ENCODE measurements at places on chromosomes 12 and 14. TPM values are rescaled to one million over a fixed set of nuclear protein-coding genes. Genes with fewer than 3 reads are reported as not detected.

DNA sequence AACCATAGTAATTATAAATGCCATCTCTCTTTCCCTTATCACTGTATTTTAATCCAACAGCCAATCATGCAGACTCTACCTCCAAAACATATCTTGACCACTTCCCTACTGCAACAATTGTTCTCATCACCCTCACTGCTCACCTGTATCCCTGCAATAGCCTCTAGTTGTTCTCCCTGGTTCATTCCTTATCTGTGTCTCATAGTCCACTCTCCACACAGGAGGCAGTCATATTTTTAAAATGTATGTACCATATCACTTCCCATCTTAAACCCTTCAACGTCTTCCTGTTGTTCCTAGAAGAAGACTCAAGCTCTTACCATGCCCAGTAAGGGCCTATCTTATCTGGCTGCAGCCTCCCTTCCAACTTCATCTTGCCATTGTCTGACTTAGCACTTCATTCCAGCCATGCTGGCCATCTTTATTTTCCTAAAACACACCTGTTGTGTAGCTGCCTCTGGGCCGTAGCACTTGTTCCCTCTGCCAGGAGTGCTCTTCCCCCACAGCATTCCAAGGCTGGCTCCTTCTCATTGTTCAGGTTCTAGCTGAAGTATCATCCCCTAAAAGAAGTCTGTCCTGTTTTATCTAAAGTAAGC, 27.8 kb upstream of the BHLHE41 start:
- no peak for DNase-seq
- no peak overlapping the region for H3K27ac ChIP-seq
- no peaks in the 10 kb centered on the region for H3K27me3 ChIP-seq
- H3K4me3 ChIP-seq: no peak overlapping the region
- no peaks in the 10 kb centered on the region for H3K4me1 ChIP-seq

DNA sequence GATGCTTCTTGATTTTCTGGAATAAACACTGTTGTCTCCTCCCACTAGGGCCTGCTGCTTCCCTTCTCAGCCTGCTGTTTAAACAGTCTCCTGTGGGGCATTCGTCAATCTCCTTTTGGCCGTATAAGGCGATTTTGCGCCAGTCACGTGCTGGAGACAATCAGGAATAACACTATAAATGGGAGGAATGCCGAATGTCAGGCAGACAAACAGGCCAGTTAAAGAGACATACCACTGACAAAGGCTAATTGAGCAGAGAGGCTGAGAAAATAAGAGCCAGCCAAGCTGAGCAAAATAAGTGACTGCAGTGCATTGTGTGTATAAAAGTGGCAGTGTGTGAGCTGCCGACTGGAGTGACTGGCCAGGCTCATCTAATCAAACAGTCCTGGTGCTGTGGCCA, 23.3 kb downstream of the DMAC2L start:
- H3K27me3 ChIP-seq: no peaks in the 10 kb centered on the region
- DNase-seq: no peak
- peak overlapping the region; percentile 78 for H3K27ac ChIP-seq

- H3K4me3 ChIP-seq: no peak overlapping the region
- H3K36me3 ChIP-seq: no peaks in the 10 kb centered on the region
- no peaks in the 10 kb centered on the region for H3K27me3 ChIP-seq
- no peak overlapping the region for H3K27ac ChIP-seq
- no peak for DNase-seq
Observed at GRCh38 chr12:40833818-40834217, 141.6 kb downstream of the CNTN1 start.

NPFF gene
- not detected for total RNA-seq

SLC10A1 gene
- total RNA-seq: not detected

TSFM gene
- 17.9 TPM for total RNA-seq

- DNase-seq: no peak
- H3K27ac ChIP-seq: no peak overlapping the region
- no peak overlapping the region for H3K4me3 ChIP-seq
Observed at GRCh38 chr12:117742721-117743120, 226.1 kb downstream of the KSR2 start.

DNA sequence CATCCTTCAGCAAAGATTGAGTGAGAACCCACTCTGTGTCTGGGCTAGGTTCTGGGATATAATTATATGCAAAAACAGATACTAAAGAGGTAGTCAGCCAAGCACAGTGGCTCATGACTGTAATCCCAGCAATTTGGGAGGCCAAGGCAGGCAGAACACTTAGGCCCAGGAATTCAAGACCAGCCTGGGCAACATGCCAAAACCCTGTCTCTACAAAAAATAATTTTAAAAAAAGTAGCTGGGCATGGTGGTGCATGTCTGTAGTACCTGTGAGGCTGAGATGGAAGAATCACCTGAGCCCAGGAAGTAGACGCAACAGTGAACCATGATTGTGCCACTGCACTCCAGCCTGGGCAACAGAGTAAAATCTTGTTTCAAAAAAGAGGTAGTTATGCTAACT, 237.5 kb upstream of the HMGA2 start:
- no peak overlapping the region for H3K4me3 ChIP-seq
- DNase-seq: no peak
- H3K27me3 ChIP-seq: no peaks in the 10 kb centered on the region
- no peaks in the 10 kb centered on the region for H3K36me3 ChIP-seq

GRCh38 chr12:109709401-109709991, 4.1 kb upstream of the FAM222A start:
- H3K4me3 ChIP-seq: no peak overlapping the region
- no peak for DNase-seq
- no peaks in the 10 kb centered on the region for H3K27me3 ChIP-seq
- peak overlapping the region; percentile 81 for H3K27ac ChIP-seq
- H3K36me3 ChIP-seq: no peaks in the 10 kb centered on the region

PRB2 gene
- total RNA-seq: not detected

INHBC gene
- not detected for total RNA-seq

- H3K27ac ChIP-seq: no peak overlapping the region
- no peaks in the 10 kb centered on the region for H3K27me3 ChIP-seq
- H3K4me3 ChIP-seq: no peak overlapping the region
- H3K36me3 ChIP-seq: no peaks in the 10 kb centered on the region
- no peak for DNase-seq
Observed at GRCh38 chr14:65210118-65210821, 108.0 kb upstream of the MAX start.

GRCh38 chr12:106130474-106131113, 8.2 kb downstream of the NUAK1 start:
- no peaks in the 10 kb centered on the region for H3K36me3 ChIP-seq
- no peaks in the 10 kb centered on the region for H3K27me3 ChIP-seq
- DNase-seq: no peak
- H3K4me1 ChIP-seq: no peaks in the 10 kb centered on the region
- no peak overlapping the region for H3K4me3 ChIP-seq
- H3K27ac ChIP-seq: no peak overlapping the region

GRCh38 chr14:70754991-70755390, 54.3 kb downstream of the MAP3K9 start:
- H3K4me1 ChIP-seq: no peaks in the 10 kb centered on the region
- DNase-seq: no peak
- H3K36me3 ChIP-seq: no peaks in the 10 kb centered on the region
- H3K27me3 ChIP-seq: no peaks in the 10 kb centered on the region
- H3K4me3 ChIP-seq: no peak overlapping the region

- H3K27ac ChIP-seq: peak overlapping the region; percentile 91
- H3K4me3 ChIP-seq: no peak overlapping the region
- H3K27me3 ChIP-seq: no peaks in the 10 kb centered on the region
- H3K4me1 ChIP-seq: peaks cover 10% of the 10 kb centered on the region
Observed at GRCh38 chr12:14256555-14257169, 108.8 kb upstream of the ATF7IP start.

- H3K36me3 ChIP-seq: no peaks in the 10 kb centered on the region
- peak overlapping the region; percentile 51 for H3K4me3 ChIP-seq
- peak overlapping the region; percentile 83 for H3K27ac ChIP-seq
Observed at GRCh38 chr12:111409780-111410430, 4.2 kb downstream of the SH2B3 start.

DNA sequence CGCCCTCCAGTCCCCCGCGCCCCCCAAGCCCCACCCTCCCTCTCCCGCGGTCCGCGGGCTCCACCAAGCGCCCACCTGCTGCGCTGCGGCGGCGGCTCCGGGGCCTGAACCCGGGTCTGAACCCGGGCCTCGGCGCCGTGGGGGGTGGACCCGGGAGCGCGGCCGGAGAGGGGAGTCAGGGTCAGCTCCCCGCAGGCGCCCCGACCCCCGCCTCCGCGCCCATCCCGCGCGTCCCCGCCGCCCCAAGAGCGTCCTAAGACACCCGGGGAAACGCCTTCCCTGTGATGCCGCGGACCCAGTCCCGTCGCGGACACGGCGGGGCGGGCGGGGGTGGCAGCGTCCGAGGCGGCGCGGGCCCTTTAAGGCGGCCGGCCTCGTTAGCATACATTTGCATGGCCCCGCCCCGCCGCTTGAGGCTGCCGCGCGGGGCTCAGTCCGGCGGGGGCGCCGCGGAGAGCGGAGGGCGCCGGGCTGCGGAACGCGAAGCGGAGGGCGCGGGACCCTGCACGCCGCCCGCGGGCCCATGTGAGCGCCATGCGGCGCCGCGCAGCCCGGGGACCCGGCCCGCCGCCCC, at the start of gene MMP17:
Gene MMP17 (plus strand): TSS at position 433 of the 574 bp plus-strand sequence. CDS start 102 bp downstream, at position 535.
- H3K4me3 ChIP-seq: peak within 1 kb of the TSS; percentile 83
- H3K36me3 ChIP-seq: no peaks in the 10 kb centered on the region
- peaks cover 10% of the 10 kb centered on the region for H3K4me1 ChIP-seq
- peak within 1 kb of the TSS; percentile 91 for H3K27ac ChIP-seq
- no peaks in the 10 kb centered on the region for H3K27me3 ChIP-seq

DNA sequence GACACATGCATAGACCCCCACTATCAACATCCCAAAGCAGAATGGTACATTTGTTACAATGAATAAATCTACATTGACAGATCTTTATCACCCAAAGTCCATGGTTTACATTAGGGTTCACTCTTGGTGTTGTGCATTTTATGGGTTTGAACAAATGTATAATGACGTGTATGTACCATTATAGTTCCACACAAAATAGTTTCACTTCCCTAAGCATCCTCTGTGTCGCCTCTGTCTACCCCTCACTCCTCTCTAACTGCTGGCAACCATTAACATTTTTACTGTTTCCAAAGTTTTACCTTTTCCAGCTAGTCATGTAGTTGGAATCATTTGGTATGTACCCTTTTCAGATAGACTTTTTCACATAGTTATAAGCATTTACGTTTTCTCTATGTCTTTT, 69.5 kb upstream of the LMO3 start:
- H3K27me3 ChIP-seq: no peaks in the 10 kb centered on the region
- H3K4me3 ChIP-seq: no peak overlapping the region
- no peak overlapping the region for H3K27ac ChIP-seq
- no peaks in the 10 kb centered on the region for H3K4me1 ChIP-seq

GRCh38 chr14:68395604-68396003, 397.3 kb downstream of the ZFP36L1 start:
- H3K4me1 ChIP-seq: peaks cover 22% of the 10 kb centered on the region
- no peaks in the 10 kb centered on the region for H3K27me3 ChIP-seq
- peak overlapping the region; percentile 93 for H3K27ac ChIP-seq
- no peak for DNase-seq
- no peak overlapping the region for H3K4me3 ChIP-seq
- no peaks in the 10 kb centered on the region for H3K36me3 ChIP-seq

DNA sequence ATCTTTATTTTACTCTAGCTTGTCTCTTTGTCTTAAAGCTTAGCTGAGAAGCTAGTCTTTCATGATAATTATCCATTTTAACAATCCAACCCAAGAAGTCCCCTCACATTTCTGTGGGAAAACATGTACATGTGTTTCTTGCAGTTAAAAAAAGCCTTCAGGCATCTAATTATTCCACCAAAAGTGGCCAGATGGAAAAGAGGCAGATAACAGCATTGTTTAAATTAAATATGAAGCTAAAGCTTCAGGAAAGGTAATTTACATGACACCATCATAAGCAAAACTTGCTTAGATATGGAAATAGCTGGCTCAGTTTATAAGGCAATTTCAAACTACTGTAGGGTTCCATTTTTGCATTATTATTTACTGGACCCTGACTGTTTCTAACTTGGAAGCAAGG, 175.4 kb downstream of the UNC79 start:
- no peaks in the 10 kb centered on the region for H3K27me3 ChIP-seq
- no peak for DNase-seq
- H3K4me3 ChIP-seq: no peak overlapping the region
- no peaks in the 10 kb centered on the region for H3K36me3 ChIP-seq
- H3K27ac ChIP-seq: no peak overlapping the region

DNA sequence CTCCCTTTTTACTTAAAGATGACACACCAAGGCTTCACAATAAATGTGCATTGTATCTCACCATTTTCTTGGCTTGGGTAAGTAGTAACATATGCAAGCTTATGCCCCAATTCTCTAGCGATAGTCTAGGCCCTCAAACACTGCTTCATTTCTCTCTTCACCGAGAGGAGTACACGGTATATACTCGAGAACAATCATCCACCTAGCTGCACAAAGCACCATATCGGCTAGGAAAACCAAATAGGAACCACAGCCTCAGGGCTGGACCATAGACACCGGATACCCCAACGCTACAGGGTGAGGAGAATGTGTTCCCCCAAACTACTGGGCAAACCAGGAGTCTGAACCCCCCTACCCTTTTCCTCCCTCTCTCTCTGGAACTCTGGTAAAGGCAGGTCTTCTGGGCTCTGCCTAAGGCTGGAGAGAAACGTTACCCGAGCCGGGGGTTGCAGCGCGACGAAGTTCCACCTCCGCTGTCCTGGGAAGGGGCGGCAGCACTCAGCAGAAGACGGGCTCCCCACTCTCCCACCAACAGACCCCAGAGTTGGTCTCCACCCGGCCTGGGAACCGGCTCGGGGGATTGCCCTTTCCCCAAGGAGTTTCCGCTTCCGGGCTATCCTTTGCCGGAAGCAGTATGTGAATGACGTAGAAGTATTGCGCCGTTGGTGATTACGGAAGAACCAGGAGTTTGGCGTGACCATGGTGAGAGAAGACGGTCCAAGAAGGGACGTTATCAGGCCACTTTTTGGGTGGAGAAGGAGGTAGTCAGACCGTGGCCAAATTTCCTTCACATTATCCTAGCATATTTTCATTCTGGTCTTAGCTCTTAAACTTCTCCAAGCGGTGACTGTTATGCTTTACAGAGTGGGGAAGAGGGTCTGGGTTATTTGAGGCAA, at the start of the genes AREL1 and FCF1:
Gene AREL1 (minus strand): TSS at position 582 of the 896 bp plus-strand sequence. CDS start 27,465 bp downstream, outside the sequence.
Gene FCF1 (plus strand): TSS at position 646 of the 896 bp plus-strand sequence. CDS start 54 bp downstream, at position 700.
- peak; percentile 76 for DNase-seq
- H3K4me1 ChIP-seq: peaks cover 7% of the 10 kb centered on the region
- H3K4me3 ChIP-seq: peak within 1 kb of the TSS; percentile 81
- no peaks in the 10 kb centered on the region for H3K27me3 ChIP-seq
- H3K36me3 ChIP-seq: peaks cover 5% of the 10 kb centered on the region

DNA sequence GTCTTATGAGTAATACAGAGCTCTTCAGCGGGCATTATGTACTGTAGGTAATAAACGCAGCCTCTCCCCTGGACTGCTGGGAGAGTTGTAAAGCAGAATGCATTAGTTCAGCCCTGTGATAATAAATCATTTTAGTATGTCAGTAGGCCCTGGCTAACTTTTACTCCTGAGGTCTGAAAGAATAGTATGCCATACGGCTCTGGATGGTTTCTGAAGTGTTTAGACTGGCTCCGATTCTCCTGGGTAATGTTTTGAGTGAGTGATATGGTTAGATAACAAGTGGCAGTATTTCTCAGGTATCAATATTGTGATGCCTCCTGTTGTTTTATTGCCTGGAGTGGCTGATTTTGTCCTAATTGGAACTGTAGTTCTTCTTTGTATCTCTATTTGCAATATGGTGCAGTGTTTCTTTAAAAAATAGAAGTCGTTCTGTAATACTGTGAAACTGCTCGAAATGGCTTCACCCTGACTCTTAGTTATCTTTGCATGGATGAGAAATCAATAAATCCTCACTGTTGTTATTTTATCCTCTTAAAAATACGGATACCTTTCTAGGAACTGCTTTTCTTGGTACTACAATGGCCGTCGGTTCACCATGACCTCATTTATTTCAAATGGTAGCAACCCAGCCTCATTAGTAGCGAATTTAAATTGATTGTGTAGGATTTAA, 100.2 kb downstream of the PDZRN4 start:
- H3K36me3 ChIP-seq: no peaks in the 10 kb centered on the region
- H3K4me3 ChIP-seq: no peak overlapping the region
- no peaks in the 10 kb centered on the region for H3K4me1 ChIP-seq
- no peak overlapping the region for H3K27ac ChIP-seq
